KG1 (cell line): ENCODE measurements at places on chromosomes 1 and 21.

- no peak for DNase-seq
Observed at GRCh38 chr1:51305371-51305823, 25.0 kb downstream of the TTC39A start.

DNA sequence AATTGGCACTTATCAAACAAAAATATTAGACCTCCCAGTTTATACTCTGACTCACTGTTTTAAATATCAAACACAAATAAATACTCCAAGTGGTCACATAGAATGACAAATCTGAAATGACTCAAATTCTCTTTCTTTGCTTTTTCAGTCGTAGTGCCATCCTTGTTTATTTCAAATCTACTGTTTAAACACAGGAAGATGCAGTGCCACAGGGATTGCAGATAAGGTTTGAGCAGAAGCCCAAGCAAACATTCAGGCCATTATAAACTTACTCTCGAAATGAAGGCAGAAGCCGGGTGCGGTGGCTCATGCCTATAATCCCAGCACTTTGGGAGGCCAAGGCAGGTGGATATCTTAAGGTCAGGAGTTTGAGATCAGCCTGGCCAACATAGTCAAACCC is 255.4 kb upstream of the PLXNA2 start:
- DNase-seq = no peak

- peak; percentile 10 for DNase-seq
Observed at GRCh38 chr1:48236716-48237470, 14.4 kb downstream of the SLC5A9 start.

- DNase-seq = no peak
Observed at GRCh38 chr1:64199154-64199553, 4.3 kb upstream of the UBE2U start.

DNA sequence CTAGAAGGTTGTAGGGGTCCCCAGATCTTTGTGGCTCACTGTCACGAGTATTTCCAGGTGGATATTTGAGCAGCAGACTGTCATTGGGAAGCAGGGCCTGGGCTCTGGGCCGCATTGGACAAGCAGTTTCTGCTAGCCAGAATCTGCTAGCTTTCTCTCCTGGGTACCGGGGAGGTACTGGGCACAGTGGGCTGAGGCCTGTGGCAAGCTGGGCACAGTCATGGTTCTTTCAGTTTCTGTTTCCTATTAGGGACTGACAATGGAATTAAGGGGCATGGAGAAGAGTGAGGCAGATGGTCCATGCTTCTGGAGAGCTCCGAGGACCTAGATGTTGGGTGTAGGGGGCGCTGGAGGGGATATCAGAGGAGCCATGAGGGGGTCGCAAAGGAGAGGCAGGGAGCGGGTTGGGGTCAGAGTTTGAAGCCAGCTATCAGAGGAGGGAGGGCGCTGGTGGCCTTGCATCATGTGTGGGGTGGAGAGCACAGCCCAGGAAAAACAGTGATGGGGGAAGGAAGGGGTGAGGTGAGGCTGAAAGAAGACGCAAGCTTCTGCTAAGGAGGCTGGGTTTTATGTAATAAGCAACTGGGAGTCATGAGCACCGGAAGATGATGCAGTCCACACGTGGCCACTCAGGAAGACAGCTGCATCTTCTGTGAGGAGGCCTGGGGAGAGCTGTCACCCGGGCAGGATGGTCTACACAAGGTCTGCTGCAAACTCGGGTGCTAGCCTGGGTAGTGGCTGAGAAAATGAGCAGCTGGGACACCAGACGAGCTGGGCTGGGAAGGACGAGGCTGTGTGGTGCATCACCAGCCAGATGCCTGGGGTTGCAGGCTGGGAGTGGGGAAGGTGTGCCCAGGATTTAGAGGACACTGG is 72.7 kb downstream of the IER5 start:
- no peak for DNase-seq

- no peak for DNase-seq
Observed at GRCh38 chr21:43016728-43017127, 42.4 kb downstream of the PKNOX1 start.

GRCh38 chr1:22030473-22030872 is 22.0 kb upstream of the CDC42 start:
- no peak for DNase-seq

- no peak for DNase-seq
Observed at GRCh38 chr1:161153176-161153575, 602 bp upstream of the UFC1 start.

GRCh38 chr1:20093940-20094391 is 24.0 kb downstream of the PLA2G5 start:
- DNase-seq = no peak

GRCh38 chr1:180927841-180928240 is 15.1 kb downstream of the KIAA1614 start:
- no peak for DNase-seq

- DNase-seq = no peak
Observed at GRCh38 chr1:172040466-172040865, 199.2 kb downstream of the DNM3 start.

DNA sequence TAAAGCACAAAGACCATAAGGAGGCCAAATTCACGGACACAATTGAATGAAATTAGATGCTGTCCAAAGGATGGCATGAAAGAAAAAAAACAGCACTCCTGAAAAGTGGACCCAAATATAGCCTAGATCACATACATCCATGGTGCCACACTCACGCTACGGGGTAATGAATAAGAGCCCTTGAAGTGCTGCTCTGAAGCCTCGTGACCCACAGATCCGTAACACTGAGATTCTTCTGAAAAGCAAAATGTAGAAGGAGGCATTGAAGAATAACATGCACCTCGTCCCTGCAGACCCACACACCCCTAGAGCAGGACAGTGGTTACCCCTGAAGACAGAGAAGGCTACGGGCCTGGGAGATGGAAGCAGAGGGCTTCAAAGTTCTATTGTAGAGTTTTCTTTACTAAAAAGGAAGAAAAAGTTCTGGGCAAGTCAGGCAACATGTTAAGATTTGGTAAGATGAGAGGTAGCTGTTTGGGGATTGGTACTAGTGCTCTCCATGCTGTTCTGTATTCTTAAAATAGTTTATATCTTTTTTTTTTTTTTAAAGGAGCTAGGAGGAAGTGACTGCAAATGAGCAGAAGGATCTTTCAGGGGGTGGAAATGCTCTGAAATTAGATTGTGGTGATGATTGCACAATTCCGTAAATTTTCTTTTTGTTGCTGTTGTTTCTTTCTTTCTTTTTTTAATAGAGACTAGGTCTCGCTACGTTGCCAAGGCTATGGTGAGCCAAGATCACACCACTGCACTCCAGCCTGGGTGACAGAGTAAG is 4.1 kb upstream of the ITGB2 start:
- DNase-seq = no peak

DNA sequence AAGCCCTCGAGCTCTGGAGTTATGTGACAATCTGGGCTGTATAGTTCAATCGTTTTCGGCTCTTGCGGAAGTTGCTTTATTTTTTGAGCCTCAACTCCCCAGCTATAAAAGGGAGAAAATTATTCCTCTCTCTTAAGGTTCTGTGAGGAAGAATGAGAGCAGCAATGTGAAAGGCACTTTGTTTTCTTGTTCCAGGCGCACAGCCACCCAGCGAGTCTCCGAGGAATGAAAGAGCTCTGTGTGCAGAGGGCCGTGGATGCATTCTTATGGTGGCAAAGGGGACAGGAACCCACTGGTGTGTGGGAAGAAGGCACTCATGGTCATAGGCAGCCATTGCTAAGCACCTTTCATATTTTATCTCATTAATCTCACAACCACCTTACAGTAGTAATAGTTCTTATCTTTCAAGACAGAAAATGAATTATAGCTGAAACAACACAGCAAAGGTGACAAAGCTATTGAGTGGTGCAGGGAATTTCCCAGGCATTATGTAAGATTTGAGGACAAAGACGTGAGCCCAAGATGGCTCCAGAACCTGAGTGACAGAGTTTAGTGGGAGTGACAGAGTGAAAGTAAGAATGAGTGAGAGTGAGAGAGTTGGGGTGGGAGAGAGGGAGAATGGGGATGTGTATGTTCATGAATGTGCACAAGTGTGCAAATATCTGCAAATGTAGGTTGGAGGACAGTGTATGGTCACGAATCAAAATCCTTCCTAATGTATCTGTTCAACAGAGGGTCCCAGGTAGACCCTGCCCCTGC is 9.4 kb downstream of the CYP2J2 start:
- DNase-seq = no peak

GRCh38 chr1:185732951-185733350 is 1.2 kb upstream of the HMCN1 start:
- no peak for DNase-seq

- DNase-seq = no peak
Observed at GRCh38 chr1:159829273-159829634, 2.6 kb downstream of the SLAMF8 start.

- no peak for DNase-seq
Observed at GRCh38 chr1:172515436-172515835, 17.5 kb upstream of the SUCO start.

GRCh38 chr1:51901151-51901550 is 22.6 kb upstream of the NRDC start:
- no peak for DNase-seq

- no peak for DNase-seq
Observed at GRCh38 chr1:83034851-83035250, 964.1 kb downstream of the TTLL7 start.

- no peak for DNase-seq
Observed at GRCh38 chr1:187837787-187838186, 1009.0 kb downstream of the PLA2G4A start.
